CD8-positive, alpha-beta memory T cell (primary cell): ENCODE measurements at places on chromosomes 1 and 21.

DNA sequence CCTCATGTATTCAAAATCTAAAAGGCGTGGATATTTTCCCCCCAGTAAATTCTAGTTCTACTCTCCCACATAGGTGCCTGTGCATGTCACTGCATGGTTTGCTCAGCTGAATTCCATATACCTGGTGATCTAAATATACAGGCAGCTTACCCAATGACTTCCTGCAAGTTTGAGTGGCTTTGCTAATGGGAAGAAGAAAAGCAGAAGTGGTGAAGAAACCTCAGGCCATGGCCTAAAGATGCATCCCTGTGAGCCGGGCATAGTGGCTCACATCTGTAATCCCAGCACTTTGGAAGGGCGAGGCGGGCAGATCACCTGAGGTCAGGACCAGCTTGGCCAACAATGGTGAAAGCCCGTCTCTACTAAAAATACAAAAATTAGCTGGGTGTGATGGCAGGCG lies 11.5 kb downstream of the SLC44A3 start:
- no peak for DNase-seq

DNA sequence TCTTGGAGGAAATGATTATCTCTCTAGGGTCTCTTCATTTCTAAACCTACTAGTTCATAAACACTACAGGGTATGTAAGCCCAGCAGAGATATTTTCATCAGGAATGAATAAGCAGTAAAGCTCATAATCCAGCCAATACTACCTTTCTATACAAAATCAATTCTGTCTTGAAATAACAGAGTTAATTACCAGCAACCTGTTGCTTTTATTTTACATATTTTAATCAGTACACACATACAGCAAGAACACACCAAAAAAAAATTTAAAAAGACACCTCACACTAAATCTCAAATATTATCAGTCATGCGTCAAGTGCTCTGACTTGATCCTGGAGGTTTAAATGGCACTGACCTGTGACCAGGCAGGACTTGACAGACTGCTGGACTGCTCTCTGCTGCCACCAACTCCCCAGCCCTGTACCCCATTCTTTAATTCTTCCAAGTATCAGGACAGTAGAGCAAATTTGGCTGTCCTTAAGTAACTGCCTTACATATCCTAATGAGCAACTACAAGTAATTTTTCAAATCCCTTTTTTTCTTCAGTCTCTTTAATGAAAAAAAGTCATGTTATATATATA lies 98.5 kb downstream of the CDC42BPA start:
- no peak for DNase-seq

GRCh38 chr1:102546251-102546650 lies 549.5 kb upstream of the OLFM3 start:
- no peak for DNase-seq

- no peak for DNase-seq
Observed at GRCh38 chr1:184350573-184350972, 36.3 kb upstream of the C1orf21 start.

- no peak for DNase-seq
Observed at GRCh38 chr1:166237675-166238074, 70.9 kb upstream of the FAM78B start.

- no peak for DNase-seq
Observed at GRCh38 chr1:79595931-79596330, 589.4 kb upstream of the ADGRL4 start.

GRCh38 chr1:54027848-54028247 lies 9.9 kb upstream of the LDLRAD1 start:
- no peak for DNase-seq

- DNase-seq, result no peak
Observed at GRCh38 chr1:156356262-156356874, 12.6 kb upstream of the RHBG start.

DNA sequence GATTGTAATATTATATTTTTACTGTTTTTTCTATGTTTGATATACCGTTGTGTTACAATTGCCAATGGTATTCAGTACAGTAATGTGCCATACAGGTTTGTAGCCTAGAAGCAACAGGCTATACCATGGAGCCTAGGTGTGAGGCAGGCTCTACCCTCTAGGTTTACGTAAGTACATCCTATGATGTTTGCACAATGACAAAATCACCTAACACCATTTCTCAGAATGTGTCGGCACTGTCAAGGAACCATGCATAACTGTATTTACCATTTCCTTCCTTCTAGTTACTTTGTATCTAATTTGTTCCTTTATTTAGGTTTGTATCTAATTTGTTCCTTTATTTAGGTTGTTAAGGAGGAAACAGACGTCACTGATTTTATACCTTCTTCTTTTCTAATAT lies 9.9 kb downstream of the NPHP4 start:
- DNase-seq, result no peak

DNA sequence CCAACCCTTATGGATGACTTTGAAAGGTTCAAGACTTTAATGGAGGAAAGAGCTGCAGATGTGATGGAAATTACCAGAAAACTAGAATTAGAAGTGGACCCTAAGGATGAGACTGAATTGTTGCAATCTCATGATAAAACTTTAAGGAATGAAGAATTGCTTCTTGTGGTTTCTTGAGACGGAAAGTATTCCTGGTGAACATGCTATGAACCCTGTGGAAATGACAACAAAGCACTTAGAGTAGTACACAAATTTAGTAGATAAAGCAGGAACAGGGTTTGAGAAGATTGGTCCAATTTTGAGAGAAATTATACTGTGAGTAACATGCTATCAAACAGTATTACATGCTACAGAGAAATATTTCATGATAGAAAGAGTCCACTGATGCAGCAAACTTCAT lies 215.4 kb downstream of the OMA1 start:
- no peak for DNase-seq

DNA sequence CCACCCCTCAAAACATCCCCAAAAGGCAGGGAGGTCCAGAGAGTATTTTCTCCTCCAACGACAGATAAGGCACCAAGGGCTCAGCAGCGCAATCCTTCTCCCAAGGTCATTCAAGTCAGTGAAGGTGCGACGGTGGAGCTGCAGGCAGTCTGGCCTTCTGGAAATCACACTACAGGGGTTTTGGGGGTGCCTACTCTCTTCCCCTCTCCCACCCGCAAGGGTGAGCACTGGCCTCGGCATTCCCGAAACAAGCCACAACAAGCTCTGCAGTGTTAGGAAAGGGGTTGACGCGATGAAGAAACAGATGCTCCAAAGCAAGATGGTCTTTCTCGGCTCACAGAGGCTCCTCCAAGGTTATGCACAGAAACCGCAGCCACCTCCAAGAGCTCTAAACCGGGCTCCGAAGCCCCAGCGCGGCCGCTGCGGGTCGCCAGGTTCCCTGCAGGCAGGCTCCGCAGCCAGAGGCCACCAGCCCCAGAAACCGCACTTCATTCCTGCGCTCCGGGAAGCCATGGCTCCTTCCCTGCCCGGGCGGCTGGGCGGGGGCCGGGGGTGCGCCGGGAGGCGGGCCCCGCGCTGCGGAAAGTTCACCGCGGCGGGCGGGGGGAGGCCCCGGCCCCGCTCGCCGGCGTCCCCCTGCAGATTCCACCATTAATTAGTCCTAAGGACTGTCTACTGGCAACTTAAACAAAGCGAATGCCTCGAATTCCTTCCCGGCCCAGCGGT lies 1.1 kb downstream of the LUZP1 start:
- peak; percentile 38 for DNase-seq

- no peak for DNase-seq
Observed at GRCh38 chr1:61104220-61104671, 21.9 kb downstream of the NFIA start.

- no peak for DNase-seq
Observed at GRCh38 chr1:113551728-113552127, 161.4 kb downstream of the MAGI3 start.
